ENCODE measurements at places on chromosomes 2 and 18. TPM values are rescaled to one million over a fixed set of nuclear protein-coding genes. Genes with fewer than 3 reads are reported as not detected.

The SERPINB5 gene
- 0.20 TPM for total RNA-seq

GRCh38 chr18:8706791-8707555, 1.6 kb downstream of the MTCL1 start:
- peaks cover 9% of the 10 kb centered on the region for H3K36me3 ChIP-seq
- peak; percentile 77 for DNase-seq
- no peaks in the 10 kb centered on the region for H3K27me3 ChIP-seq
- H3K4me1 ChIP-seq: no peaks in the 10 kb centered on the region

DNA sequence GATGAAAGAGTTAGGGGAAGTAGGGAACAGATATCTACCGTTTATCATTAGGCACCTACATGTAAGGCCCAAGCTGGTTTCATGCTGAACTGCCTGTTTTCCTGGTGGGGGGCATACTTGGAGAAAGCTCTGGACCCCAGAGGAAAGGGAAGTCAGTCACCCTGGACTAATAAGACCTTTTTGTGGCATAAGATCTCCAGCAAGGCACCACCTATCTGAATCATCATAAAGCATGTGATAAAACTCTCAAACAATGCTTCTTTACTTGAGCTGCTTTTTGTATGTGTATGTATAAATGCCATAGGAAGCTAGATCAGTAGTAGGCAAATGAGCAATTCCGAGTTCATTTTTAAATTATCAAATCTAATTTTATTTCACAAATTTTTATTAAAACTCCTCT, 104.8 kb downstream of the TANC1 start:
- no peak overlapping the region for H3K4me3 ChIP-seq
- no peaks in the 10 kb centered on the region for H3K36me3 ChIP-seq

GRCh38 chr2:219418155-219419011, at the start of gene DES:
Gene DES (plus strand): TSS chr2:219418377. CDS start chr2:219418463, 86 bp downstream.
- no peaks in the 10 kb centered on the region for H3K27me3 ChIP-seq
- H3K27ac ChIP-seq: no peak within 1 kb of the TSS
- DNase-seq: peak; percentile 67
- H3K36me3 ChIP-seq: no peaks in the 10 kb centered on the region
- H3K4me3 ChIP-seq: no peak within 1 kb of the TSS

All from H9 (cell line).